ENCODE measurements at places on chromosomes 6 and 20.

DNA sequence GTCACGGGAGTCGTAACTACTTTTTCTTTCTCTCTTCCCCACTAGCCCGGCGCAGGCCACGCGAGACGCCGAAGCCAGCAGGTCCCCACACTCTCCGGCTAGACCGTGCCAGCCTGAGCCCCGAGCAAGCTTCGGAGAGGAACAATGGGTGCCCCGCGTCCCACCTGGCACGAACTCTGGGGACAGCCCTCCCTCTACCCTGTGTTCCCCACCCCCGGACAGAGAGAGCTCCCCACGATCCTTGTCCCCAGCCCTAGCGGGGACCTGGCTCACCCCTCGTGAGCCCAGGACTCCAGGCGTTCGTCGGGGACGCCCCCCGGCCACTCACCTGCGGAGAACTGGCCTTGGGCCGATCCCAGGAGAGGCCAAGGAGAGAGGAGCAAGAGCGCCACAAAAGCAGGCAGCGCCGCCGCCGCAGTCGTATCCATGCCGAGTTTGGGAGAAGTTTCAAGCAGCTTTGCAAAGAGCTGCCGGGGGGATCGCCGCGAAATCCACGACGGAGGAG is 416 bp downstream of the PTPRK start:
- no peak for DNase-seq

DNA sequence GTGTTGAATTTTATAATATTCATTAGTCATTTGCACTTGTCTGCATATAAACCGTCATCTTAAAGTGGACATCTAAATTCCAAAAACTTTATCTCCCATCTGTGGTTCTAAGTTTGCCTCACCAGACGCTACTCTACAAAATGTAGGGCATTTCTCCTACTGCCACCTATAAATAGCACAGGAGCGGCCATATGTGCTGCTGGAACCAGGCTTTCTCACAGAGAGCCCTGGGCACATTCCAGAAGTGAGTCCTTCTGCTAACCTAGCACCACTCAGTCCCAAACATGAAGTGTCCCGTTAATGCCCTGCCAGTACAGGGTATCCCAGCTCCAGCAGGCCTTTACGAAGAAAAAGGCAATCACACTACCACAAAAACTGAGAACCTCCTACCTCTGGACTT is 153.7 kb downstream of the TMEM242 start:
- no peak for DNase-seq

DNA sequence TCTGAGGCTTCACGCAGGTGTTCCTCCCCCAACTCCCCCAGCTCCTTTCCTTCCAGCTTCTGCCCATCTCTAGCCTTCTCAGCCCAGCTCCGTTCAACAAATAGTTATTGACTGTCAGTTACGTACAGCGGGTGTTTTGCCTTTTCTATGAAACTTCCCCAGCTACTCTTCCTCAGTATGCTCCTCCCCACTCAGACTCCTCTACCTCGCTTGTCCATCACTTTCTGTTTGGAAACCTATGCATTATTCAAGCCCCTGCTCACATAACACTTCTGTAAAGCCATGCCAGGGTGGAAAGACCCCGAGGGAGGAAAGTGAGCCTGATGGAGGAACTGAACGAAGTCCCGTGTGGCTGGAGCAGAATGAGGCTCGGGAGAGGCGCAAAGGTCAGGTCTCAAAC is 44.2 kb upstream of the NR2E1 start:
- DNase-seq = no peak

DNA sequence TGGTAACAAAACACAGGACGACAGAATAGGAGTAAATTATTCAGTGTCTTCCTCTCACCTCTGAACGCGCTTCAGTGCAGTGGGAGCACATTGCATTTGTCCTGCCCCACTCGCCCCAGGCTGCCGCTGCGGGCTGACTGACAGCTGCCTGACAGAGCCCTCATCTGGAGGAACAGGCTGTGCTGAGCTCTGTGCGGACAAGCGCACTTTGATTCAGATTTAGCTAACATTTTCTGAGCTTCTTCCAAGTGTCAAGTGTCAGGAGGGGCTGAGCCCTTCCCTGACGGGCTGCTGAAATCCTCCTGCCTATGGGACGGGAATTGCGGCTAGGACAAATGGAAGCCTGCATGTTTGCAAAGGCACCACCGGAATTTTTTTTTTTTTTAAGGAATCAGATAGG is 383.0 kb upstream of the CDH4 start:
- no peak for DNase-seq

DNA sequence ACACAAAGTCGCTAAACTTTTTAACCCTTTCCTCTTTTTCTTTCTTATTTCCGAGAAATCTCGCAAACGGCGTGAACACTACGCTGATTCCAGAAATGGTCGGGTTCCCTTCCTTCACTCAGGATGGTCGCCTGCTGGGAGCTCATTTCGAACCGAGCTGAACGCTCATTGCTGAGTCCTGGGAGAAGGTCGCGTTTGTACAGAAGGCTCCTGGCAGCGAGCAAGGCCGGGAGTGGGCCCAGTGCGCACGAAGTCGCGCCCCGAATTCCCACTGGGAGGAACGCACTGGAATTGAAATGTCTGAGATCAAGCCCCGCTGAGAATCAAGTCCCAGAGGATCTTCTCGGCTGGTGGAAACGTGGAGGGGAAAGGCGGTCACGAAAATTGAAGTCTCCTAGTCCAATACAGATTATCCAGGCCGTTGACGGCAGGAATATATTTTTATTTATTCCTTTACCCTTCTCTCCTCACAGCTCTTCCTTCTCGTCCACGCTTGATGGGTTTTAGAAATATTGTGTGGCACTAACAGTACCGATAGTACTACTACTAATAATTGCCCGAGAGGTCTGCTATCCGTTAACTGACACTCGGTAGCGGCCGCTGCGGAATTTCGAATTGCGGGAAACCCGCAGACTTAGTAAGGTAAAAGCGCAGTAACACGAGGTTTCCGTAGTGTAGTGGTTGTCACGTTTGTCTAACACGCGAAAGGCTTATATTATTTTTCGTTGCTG is 207.2 kb upstream of the ZNF184 start:
- no peak for DNase-seq

DNA sequence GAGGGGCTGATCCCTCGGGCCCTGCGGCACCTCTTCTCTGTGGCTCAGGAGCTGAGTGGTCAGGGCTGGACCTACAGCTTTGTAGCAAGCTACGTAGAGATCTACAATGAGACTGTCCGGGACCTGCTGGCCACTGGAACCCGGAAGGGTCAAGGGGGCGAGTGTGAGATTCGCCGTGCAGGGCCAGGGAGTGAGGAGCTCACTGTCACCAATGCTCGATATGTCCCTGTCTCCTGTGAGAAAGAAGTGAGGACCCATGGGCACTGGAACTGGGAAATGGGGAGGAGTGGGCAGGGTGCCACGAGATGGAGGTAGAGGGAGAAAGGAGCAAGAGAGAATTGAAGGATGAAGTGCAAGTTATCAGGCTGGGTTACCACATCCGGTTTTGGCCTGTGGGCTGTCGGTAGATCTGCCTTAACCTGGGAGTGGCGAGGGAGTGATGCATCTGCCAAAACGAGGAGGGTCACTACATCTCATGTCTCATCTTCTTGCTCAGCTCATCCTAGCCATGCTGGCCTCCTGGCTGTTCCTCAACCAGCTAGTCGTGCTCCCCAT is 5.4 kb upstream of the PHF1 start:
- DNase-seq = no peak
